ENCODE measurements at places on chromosomes 3 and 15.

DNA sequence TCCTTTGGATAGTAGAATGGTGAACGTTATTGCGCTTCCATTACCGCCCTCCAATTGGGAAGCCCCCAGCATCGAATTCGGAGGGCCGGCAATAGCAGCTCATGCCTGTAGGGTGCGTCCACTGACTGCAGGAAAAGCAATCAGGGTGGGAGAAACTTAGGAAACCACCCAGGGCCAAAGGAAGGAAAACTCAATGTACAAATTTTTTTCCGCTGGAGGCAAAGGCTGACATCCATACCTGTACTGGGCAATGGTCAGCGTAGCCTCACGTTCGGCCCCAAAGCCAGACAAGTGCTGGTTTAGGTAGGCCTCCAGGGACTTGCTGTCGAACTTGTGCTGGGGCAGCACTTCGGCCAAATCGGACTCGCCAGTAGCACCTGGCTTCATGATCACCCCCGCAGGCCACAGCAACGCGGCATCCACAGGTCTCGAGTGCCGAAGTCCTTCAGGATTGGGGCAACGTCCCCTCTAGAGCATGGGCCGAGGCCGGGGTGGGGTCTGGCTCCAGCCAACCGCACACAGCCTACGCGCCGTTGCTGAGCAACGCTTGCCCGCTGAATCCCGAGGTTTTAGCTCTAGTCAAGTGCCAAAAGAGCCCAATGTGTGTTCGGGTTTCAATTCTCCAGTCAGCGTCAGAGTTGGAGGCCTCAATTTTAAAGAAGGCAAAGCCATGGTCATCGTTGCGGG is at the start of gene ACAD11:
ACAD11 (minus strand) TSS at position 445 of the 687 bp plus-strand sequence; CDS start at position 387, 58 bp downstream.
- peak; percentile 65 for DNase-seq

GRCh38 chr3:143182866-143183664 is 63.5 kb downstream of the CHST2 start:
- DNase-seq = no peak

DNA sequence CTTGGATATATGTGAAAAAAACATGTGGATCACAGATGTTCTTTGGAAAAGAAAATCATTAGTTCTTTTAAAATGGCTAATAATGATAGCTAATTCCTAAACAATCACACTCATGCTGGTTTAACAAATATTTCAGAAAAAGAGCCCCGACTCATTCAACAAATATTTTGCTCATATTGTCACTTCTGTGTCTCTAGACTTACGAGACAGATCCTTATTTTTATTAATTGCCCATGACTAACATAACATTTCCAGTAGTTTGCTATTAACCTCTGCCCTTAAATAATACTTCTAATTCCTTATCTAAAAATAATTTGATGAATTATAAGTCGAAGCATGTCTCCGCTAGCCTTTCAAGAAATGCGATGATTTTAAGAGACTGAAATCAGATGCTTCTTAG is 70.4 kb downstream of the SATB1 start:
- no peak for DNase-seq

DNA sequence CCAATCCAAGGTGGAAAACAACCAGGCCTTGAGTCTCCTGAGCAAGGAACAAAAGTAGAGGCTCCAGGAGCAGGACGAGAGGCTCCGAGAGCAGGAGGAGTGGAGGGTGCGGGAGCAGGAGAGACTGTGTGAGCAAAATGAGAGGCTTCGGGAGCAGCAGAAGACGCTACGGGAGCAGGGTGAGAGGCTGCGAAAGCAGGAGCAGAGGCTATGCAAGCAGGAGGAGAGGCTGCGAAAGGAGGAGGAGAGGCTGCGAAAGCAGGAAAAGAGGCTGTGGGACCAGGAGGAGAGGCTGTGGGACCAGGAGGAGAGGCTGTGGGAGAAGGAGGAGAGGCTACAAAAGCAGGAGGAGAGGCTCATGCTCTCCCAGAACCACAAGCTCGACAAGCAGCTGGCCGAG is 60.3 kb upstream of the UBE2Q2 start:
- DNase-seq = no peak

GRCh38 chr3:123686251-123686650 is 101.4 kb upstream of the HACD2 start:
- no peak for DNase-seq
